ENCODE measurements at places on chromosomes 1 and 21.

- DNase-seq: no peak
Measured at GRCh38 chr1:10941891-10942541, 70.4 kb upstream of the TARDBP start.

- no peak for DNase-seq
Measured at GRCh38 chr1:69485616-69486015, 82.1 kb upstream of the LRRC7 start.

DNA sequence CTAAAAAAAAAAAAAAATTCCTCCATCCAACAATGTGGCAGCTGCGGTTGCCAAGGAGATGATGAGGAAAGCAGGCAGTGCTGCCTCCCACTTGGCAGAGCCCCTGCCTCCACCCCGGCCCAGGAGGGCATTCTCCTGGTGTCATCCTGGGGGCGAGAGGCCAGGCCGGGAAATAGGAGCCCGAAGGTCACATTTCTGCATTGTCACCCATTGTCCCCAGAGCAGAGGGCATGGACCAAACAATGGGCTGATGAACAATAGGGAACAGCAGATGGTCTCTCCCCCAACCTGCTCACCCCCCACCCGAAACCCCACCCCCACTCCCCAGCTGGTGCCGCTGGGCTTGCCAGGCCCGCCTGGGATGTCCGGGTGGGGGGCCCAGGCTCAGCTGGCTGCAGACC is 37.3 kb downstream of the CAMK2N1 start:
- no peak for DNase-seq

DNA sequence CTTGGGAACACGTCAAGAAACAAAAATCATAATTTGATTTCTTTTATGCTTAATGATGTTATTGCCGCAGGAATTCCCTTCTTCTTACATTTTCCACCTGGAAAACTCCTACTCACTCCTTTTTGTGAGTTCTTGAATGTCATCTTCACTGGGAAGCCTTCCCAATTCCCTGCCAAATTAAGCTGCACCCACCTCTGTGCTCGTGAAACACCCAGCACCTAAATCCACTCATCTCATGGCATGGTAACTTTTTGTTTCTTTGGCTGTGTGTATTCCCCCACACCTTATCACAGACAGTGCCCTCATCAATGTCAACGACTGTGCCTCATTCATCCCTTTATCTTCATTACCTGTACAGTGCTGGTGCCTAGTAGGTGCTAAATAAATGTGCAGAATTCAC is 45.6 kb downstream of the ASTN1 start:
- no peak for DNase-seq

DNA sequence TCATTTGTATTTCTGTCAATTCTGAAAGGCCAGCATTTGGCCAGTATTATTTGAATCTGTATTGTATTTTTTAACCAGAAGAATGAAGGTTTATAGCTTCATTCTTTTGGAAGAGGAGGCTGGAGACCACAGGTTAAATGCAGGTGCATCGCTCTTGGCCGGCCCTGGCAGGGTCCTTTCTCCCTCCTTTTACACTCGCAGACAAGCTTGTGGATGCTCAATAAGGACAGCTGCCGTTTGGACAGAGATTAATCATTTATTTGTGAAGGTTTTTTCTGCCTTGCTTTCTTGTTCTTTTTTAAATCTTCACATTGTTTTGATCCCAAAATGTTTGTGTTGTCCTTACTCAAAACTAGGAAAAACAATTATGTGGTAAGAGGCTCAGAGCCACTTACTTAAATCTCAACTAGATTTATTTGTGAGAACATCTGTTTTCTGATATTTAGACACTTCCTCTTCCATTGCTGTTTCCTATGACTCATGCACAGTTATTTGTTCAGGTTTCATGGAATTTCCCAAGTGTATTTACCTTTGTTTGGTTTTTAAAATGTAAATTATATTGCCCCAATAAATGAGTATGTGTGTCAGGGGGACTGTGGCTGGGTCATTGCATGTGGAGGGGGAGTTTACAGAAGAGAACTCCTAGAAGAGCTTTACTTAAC is 46.7 kb upstream of the LAMC2 start:
- no peak for DNase-seq

GRCh38 chr21:15003463-15004135 is 61.2 kb downstream of the NRIP1 start:
- peak; percentile 71 for DNase-seq
